ENCODE measurements at places on chromosomes 3 and 15.

- DNase-seq, result no peak
These were observed 211.9 kb upstream of the MRPL3 start for GRCh38 chr3:131714585-131715220.

- DNase-seq, result no peak
These were observed 106.2 kb downstream of the TLE3 start for GRCh38 chr15:69991551-69991980.

- DNase-seq, result no peak
These were observed 111.9 kb upstream of the AGTR1 start for GRCh38 chr3:148585671-148586379.

DNA sequence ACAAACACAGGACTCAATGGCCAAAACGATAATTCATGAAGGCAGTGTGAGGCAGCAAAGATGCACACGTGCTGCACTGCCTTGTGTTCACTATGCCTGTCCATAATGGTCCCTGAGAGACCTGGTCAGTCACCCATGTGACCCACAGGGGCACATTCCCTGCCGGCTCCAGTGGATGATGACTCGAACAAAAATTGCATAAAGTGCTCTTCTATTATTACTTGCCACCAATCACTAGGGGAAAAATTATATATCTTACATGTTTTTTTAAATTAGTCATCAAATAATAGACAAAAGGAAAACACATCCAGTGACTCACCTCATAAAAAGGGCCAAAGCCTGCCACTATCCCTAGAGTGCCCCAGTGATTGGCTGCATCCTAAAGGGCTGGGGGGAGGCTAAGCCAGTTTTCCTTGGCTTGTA is 47.5 kb downstream of the UBP1 start:
- DNase-seq, result no peak

DNA sequence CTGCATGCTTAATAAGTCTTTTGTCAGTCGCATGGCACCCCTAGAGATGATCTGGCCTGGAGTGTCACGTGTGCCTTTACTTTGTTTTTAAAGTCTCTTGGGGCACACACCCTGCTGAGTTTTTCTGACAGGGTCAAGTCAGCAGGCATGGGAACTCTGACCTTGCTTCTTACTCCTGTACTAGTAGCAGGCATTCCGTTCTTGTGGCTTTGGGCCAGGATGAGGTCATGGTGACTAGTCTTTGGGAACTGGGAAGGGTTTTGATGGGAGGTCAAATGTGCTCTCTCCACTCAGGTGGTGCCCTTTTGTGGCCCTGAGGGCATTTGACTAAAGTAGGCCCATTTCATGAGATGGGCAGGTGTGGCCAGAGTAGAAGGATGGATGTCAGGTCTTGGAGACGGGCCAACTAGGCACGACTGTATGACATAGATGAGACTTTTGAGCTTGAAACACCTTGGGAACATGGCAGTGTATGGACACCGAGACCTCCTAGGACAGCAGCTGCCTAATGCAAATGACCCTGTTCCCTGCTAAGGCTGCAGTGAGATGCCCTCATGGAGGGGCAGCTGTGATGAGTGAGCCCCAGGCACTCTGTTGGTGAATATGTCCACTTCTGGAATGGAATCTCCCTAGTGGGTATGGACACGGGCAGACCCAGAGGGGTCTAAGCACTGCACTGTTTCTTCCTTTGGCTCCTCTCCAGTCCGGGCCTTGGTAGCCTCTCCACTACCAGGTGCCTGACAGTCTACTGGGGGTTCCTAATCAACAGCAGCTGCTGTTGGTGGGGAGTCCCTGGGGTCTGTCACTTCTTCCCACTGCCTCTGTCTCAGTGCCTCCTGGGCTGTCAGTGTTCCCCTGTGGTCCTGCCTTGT is 16.4 kb downstream of the SRPRB start:
- no peak for DNase-seq

DNA sequence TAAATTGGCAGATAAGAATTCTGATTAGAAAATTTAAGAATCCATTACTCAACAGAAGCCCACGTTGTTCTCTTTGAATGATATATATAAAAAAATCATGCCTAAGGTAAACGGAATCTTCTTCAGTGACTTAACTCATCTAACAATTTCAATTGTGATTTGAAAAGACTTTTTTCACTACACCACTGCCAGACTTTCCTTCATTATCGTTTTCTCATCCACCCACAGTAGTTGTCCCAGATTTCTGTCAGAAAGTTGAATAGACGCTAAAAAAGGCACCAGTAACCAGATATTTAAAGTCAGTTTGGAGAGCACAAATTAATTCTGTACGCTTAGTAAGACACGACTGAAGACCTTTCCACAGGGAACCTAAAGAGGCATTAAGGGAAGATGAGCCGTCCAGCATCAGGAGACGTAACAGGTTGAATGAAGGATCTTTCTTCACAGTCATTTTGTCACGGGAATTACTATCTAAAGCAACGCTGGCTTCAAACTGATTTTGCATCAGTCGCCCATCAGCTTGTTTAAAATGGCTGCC is 1.3 kb downstream of the HIGD1A start:
- DNase-seq, result no peak

- no peak for DNase-seq
These were observed 43.0 kb upstream of the IDH2 start for GRCh38 chr15:90145259-90145658.

DNA sequence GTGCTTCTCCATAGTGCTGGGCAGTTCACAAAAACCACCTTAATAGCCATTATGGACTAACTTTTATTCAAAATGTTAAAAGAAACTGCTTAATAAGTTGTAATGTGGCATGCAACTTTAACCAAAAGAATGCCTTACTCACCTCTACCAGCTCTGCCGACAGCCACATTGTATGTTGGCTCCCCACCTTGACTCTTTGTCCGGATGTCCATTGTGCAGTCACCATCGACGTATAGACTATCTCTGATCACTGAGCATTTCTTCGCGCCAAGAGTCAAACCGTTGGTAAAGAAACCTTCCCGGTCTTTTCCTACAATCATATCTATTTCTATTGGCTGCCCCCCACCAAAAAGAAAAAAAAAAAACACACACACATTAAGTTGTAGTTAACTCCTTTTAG is 2.5 kb downstream of the PFN2 start:
- no peak for DNase-seq

DNA sequence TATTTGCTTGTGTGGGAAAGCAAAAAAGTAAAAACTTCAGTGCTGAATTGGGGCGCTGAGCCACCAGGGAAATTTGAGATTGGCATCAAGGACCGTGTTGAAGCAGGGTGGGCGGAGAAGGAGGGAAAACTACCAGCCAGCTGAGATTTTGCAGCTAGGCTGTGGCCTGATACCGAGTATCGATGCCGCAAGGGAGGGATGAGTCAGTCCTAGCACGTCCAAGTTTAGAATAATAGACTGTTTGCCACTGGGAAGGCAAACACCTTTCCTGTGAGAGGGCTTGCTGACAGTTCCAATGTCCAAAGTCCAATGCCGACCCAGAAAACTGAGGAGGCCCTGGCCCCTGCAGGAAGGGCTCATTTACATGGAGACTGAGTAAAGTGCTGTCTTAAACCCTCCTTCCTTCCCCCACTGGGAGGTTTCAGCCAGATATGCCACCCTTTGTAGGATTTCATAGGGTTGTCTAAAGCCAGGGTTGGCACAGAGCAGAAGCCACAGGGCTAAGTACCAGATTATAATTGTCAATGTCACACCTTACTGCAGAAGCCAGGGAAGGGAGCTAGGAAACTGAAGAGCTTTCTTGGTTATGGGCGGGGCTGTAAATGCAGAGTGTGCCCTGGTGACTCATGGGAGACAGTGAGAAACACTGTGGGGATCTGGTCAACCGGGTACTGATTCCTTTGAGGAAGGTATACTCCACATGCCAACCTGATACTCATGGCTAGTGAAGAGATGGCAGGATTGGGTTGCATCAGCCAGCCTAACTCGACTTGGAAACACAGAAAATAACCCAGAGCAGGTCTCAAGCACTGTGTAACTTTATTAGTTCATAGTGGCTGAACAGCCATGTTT is 28.4 kb upstream of the PIK3CB start:
- peak; percentile 82 for DNase-seq

DNA sequence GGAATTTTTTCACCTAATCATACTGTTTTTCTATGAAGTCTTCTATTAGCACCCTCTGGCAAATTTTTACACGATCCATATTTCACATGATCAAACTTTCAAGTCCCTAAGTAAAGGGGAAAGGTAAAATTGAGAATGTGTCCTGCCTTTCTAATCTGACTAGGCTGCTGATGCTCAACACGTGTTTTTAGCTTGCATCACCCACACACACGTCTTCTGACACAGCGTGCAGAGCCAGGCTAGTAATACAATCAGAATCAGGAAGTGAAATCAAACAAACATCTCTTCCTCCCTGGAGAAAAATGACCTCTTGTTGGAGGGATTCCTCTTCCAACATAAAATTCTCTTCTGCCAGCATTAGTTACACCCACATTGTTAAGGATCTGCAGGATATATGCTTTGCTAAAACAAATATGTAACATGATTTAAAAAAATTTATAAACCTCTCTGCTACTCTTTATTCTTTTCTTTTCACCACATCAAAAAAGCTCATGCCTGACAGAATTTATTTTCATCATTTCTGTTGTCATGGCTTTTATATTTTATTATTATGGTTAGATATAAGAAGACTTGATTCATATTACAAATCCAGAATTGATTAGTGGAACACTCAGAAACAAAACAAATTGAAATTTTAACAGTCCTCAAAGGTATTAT is 122.4 kb downstream of the RAP2B start:
- DNase-seq, result peak; percentile 94

- DNase-seq, result no peak
These were observed 47.1 kb downstream of the LMCD1 start for GRCh38 chr3:8548502-8549275.

GRCh38 chr3:157637866-157638265 is 134.7 kb upstream of the VEPH1 start:
- no peak for DNase-seq

DNA sequence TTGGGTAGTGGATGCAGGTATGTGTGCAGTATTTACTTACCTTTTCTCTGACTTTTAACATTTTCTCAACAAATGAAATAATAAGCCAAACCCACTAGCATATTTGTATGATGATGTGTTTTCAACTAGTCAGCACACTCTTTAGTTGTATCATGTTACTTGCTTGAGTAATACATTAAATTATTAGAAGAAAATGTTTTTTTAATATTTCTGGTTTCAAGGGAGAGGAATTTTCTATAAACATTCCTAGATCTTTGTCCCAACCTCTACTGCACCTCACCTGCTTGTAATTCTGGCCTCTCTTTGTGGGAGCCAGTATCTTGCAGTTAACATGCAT is 161.8 kb upstream of the CBLB start:
- DNase-seq, result no peak

DNA sequence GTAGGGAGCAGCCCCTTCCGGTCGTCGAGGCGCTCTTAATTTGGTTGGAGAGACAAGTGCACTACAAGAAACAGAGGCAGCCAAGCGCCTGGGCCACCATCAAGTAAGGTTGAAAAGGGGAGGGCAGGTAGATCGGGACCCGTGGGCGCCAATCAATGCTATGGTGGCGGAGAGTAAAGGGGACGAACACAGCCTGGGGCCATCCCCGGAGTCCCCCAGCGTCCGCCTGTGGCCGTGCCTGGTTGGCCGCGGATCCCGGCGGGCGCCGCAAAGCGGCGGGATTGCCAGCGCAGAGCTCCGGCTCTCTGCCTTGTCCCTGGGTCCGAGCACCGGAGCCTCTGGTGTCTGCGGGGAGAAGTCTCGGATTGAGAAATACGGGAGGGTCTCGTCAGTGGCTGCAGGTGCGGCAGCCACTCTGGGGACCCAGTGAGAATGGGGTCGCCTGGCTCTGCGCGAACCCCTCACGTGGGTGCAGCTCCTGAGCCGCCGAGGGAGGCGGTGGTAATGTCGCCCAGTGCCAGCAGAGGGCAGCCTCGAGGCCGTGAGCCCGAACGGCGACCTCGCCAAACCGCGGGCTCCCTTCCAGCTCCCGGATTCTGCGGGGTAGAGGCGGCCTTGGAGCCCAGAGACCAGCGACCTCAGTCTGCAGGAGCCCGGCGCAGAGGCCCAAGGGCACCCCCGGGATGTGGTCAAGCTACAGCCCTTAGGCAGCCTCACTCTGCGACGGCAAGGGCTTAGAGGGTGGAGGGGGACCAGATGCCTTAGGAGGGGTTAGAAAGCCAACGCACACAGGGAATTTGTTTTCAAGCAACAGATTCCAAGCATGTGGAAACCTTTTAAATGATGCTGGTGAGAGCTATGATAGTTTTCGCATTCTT is 10.8 kb downstream of the FOXL2 start:
- peak; percentile 38 for DNase-seq

GRCh38 chr3:87435926-87436620 is 159.7 kb upstream of the POU1F1 start:
- no peak for DNase-seq

DNA sequence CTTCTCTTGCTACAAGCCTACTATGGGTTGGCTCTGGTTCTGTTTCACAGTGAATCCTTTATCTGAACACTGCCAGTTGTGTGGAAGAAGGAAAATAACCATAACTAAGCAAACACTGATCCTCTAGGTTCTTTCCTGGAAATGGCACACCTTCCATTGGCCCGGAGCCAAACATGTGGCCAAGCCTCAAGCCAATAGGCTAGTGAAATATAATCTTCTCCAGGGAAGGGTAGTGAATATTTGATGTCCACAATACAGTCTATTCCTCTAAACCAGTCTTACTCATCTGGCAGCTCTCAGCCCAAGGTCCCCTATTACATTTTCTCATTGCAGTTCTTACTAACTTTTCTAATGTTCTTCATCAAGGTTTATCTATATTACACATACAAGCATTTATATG is 921.3 kb downstream of the TUSC7 start:
- no peak for DNase-seq

GRCh38 chr3:32780071-32780734 is 37.6 kb upstream of the TRIM71 start:
- DNase-seq, result no peak

DNA sequence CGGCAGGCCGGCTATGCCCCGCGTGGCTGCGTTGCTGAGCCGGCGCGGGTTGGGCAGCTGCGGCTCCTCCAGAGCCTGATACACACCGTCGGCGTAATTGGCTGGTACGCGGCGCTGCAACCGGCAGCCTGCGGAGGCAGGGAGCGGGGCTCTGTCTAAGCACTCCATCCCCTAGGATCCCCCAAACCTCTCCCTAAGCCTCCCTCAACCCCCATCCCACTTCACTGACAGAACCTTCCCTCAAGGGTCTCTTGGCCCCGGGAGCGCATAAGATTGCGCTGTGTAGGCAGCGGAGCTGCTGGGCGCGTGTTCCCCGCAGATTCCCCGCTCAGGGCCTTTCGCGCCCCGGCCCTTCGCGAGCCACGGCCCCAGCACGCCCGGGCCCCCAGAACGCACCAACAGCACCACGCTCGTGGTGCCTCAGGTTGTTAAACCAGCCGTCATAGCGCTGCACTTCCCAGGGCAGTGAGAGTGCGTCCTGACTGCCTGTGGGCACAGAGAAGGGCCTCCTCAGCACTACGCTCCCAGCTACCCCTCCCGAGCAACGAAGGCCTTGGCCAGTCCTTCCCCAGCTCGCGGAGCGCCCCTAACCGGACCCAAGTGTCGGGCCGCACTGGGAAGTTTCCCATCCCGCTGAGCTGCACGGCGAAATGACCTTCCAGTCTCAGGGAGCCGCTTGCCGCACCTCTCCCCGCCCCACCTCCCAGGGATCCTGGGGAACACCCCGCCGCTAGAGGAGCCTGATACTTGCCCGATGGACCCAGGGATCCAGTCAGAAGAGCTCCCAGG is 1.2 kb downstream of the DUOX2 start:
- no peak for DNase-seq

Data from inflammatory macrophage treated with lipopolysaccharide for 4 hours (primary cell).